ENCODE measurements at places on chromosomes 6 and 20.

DNA sequence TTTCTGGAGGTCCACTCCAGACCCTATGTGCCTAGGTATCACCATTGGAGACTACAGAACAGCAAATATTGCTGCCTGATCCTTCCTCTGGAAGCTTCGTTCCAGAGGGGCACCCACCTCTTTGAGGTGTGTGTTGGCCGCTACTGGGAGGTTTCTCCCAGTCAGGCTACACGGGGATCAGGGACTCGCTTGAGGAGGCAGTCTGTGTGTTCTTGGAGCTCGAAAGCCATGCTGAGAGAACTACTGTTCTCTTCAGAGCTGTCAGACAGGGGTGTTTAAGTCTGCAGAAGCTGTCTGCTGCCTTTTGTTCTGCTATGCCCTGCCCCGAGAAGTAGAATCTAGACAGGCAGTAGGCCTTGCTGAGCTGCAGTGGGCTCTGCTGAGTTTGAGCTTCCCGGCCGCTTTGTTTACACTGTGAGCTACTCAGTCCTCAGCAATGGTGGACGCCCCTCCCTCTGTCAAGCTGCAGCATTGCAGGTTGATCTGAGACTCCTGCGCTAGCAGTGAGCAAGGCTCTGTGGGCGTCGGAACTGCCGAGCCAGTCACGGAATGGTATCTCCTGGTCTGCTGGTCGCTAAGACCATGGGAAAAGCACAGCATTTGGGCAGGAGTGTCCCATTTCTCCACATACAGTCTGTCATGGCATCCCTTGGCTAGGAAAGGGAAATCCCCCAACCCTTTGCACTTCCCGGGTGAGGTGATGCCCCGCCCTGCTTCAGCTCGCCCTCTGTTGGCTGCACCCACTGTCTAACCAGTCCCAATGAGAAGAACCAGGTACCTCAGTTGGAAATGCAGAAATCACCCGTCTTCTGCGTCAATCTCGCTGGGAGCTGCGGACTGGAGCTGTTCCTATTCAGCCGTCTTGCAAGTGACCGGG is 32.5 kb upstream of the ASCC3 start:
- H3K27me3 ChIP-seq, result no peaks in the 10 kb centered on the region
- H3K4me3 ChIP-seq, result no peak overlapping the region
- no peaks in the 10 kb centered on the region for H3K36me3 ChIP-seq
- H3K27ac ChIP-seq, result no peak overlapping the region
- no peak for DNase-seq

GRCh38 chr6:14596410-14596809 is 478.8 kb downstream of the CD83 start:
- no peaks in the 10 kb centered on the region for H3K27me3 ChIP-seq
- no peak overlapping the region for H3K4me3 ChIP-seq
- no peaks in the 10 kb centered on the region for H3K36me3 ChIP-seq
- DNase-seq, result no peak
- no peaks in the 10 kb centered on the region for H3K4me1 ChIP-seq

GRCh38 chr6:168137024-168137423 is 58.0 kb upstream of the FRMD1 start:
- DNase-seq, result no peak
- H3K36me3 ChIP-seq, result no peaks in the 10 kb centered on the region
- no peak overlapping the region for H3K27ac ChIP-seq

DNA sequence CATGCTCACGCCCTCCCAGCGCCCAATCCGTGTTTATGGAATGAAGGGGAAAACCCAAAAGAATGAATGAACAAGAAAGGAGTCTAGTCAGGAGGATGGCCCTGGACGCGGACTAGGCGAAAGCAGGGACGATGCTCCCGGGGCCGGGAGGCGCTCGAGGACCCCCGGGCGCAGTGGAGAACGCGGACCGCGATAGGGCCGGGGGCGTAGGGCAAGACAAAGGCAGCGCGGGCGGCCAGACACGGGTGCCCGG is 758 bp downstream of the GCLC start:
- H3K36me3 ChIP-seq, result no peaks in the 10 kb centered on the region
- H3K4me3 ChIP-seq, result peak overlapping the region; percentile 81
- no peaks in the 10 kb centered on the region for H3K4me1 ChIP-seq
- H3K27me3 ChIP-seq, result no peaks in the 10 kb centered on the region

GRCh38 chr6:15065261-15065989 is 180.4 kb upstream of the JARID2 start:
- no peaks in the 10 kb centered on the region for H3K27me3 ChIP-seq
- no peak for DNase-seq
- no peak overlapping the region for H3K27ac ChIP-seq

- H3K36me3 ChIP-seq, result no peaks in the 10 kb centered on the region
- H3K27me3 ChIP-seq, result no peaks in the 10 kb centered on the region
- peak overlapping the region; percentile 75 for H3K27ac ChIP-seq
Measured at GRCh38 chr6:112253498-112253840, 898 bp downstream of the LAMA4 start.

DNA sequence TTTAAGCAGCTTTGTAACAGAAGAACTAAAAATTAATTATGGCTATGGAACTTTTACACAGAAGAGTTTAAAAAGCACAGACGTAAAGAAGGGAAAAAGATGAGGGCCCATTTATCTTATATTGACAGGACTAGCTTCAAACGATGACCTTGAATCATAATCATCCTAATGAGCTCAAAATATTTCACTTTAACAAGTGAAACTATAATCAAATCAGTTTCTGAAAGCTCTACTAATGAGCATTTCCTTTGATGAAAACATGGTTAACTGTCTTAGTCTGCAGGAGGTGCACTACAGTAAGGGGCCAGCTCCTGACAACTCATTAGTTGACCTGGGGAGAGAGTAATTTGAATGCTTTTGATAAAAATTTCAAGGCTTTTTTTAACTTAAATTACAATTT is 228.0 kb upstream of the DEFB112 start:
- no peak overlapping the region for H3K27ac ChIP-seq
- no peak overlapping the region for H3K4me3 ChIP-seq
- H3K27me3 ChIP-seq, result no peaks in the 10 kb centered on the region
- no peaks in the 10 kb centered on the region for H3K36me3 ChIP-seq

DNA sequence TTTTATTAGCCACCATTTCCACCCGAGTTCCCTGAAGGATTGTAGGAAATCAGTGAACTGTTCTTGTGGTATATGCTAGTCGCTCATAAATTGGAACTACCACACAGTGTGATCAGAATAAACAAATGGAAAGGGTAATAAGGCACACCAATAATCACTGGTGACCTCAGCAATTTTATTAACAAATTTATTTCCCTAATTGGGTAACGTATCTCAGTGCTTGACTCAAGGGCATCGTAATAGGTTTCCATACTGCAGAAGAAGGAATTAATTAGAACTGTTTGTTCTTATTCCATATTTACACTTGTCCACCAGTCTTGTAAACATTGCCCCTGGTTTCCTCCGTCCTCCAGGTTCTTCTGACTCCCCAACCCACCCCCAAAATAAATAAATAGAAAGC is 10.0 kb upstream of the UQCC2 start:
- no peak overlapping the region for H3K4me3 ChIP-seq
- no peaks in the 10 kb centered on the region for H3K27me3 ChIP-seq
- H3K36me3 ChIP-seq, result no peaks in the 10 kb centered on the region
- DNase-seq, result no peak

- H3K27ac ChIP-seq, result no peak overlapping the region
- DNase-seq, result no peak
- no peaks in the 10 kb centered on the region for H3K27me3 ChIP-seq
- peaks cover 6% of the 10 kb centered on the region for H3K4me1 ChIP-seq
- no peaks in the 10 kb centered on the region for H3K36me3 ChIP-seq
Measured at GRCh38 chr6:124955108-124955856, 7.0 kb upstream of the RNF217 start.

DNA sequence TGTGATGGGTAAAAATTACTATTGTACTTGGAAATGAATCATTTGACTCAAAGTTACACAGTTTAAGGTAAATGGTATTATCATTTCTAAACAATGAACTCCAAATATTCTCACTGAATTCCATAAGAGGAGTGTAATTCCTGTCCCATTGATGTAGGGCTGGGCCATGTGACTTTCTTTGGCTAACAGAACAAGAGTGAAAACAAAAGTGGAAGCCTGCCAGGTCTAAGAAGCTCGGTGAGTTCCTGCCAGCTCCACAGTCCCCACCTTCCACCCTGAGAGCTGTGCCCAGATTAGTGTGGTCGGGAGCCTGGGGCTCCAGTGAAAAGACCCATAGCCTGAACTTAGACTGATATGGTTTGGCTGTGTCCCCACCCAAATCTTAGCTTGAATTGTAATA is 24.6 kb downstream of the TBXT start:
- H3K36me3 ChIP-seq, result no peaks in the 10 kb centered on the region
- no peaks in the 10 kb centered on the region for H3K27me3 ChIP-seq
- no peaks in the 10 kb centered on the region for H3K4me1 ChIP-seq
- H3K4me3 ChIP-seq, result no peak overlapping the region
- no peak for DNase-seq

DNA sequence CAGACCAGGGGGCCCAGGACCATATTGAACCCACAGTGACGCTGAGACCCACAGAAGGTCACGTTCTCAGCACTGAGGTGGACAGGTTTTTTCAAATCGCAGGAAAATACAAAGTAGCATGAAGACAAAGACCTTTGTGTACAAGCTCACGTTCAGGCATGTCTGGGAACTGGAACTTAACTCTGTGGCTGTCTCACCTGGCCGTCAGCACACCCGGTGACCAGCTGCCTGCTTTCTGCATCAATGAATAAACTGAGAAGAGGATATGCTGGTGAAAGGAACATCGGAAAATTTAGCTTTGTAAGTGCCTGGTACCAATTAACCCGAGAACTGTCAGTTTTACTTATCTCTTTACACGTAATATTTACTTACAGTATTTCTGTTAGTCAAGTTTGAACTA is 36.5 kb downstream of the WDR27 start:
- no peak overlapping the region for H3K4me3 ChIP-seq
- H3K4me1 ChIP-seq, result no peaks in the 10 kb centered on the region
- H3K27me3 ChIP-seq, result no peaks in the 10 kb centered on the region
- DNase-seq, result no peak
- no peak overlapping the region for H3K27ac ChIP-seq

DNA sequence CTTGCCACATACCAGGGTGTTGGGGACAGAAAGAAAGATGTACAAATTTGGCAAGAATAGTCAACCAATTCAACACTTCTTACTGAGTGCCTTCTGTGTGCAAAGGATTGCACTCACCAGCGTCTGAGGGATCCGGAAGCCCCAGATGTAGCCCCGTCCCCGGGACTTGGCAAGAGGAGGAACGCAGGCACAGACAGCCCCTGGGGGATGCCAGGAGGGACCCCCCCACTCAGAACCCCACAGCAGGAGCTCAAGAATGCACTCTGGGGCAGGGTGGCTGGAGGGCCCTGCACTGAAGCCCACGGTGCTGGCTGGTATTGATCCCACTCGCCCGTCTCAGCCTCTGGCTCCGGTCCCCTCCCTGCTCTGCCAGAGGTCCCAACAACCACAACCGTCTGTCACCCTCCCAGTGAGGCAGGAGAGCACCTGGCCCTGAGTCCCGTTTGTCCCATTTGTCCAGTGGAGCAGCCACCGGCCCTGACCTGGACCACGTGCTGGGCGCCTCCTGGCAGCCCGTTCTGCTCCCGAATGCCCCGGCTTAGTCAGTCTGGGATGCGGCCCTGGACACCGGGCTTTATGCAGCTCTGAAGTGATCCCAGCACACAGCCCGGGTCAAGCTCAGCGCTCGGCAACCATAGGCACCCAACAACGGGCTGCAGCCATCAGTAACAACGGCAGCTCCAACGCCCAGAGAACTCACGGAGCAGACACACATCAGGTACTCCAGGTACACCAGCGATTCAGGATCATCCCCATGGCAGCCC is 128.7 kb downstream of the DLL1 start:
- H3K4me3 ChIP-seq, result no peak overlapping the region
- H3K4me1 ChIP-seq, result no peaks in the 10 kb centered on the region
- no peaks in the 10 kb centered on the region for H3K36me3 ChIP-seq
- no peak overlapping the region for H3K27ac ChIP-seq
- no peaks in the 10 kb centered on the region for H3K27me3 ChIP-seq

- no peaks in the 10 kb centered on the region for H3K4me1 ChIP-seq
- no peak overlapping the region for H3K27ac ChIP-seq
- H3K36me3 ChIP-seq, result no peaks in the 10 kb centered on the region
- H3K27me3 ChIP-seq, result no peaks in the 10 kb centered on the region
Measured at GRCh38 chr6:14867802-14868201, 378.1 kb upstream of the JARID2 start.

GRCh38 chr20:48953653-48954052 is 32.1 kb downstream of the ARFGEF2 start:
- no peak overlapping the region for H3K27ac ChIP-seq
- H3K4me3 ChIP-seq, result no peak overlapping the region
- no peaks in the 10 kb centered on the region for H3K4me1 ChIP-seq
- H3K36me3 ChIP-seq, result peaks cover 69% of the 10 kb centered on the region

- H3K36me3 ChIP-seq, result no peaks in the 10 kb centered on the region
- no peaks in the 10 kb centered on the region for H3K27me3 ChIP-seq
- no peak overlapping the region for H3K4me3 ChIP-seq
- no peaks in the 10 kb centered on the region for H3K4me1 ChIP-seq
Measured at GRCh38 chr6:109488001-109488400, 5.0 kb upstream of the ZBTB24 start.

DNA sequence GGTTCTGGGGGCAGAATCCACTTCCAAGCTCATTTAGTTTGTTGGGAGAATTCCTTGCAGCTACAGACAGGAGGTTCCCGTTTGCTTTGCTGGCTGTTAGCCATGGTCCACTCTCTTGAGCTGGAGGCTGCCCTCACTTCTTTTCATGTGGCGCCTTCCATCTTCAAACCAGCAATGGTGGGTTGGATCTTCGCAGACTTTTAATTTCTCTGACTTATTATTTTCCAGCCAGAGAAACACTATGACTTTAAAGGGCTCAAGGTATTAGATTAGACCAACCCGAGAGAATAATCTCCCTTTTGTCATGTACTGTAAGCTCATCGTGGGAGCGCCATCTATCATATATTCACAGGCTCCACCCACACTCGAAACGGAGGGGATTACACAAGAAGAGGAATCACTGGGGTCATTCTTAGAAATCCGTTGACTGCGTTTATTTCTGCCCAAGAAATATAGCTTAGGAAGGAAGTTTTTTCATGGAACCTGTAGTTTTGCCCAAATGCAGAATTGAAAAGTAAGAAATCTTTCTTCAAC is 38.9 kb downstream of the SAMD5 start:
- H3K27me3 ChIP-seq, result no peaks in the 10 kb centered on the region
- H3K27ac ChIP-seq, result no peak overlapping the region
- H3K4me1 ChIP-seq, result no peaks in the 10 kb centered on the region
- no peak for DNase-seq
- no peak overlapping the region for H3K4me3 ChIP-seq
- no peaks in the 10 kb centered on the region for H3K36me3 ChIP-seq

DNA sequence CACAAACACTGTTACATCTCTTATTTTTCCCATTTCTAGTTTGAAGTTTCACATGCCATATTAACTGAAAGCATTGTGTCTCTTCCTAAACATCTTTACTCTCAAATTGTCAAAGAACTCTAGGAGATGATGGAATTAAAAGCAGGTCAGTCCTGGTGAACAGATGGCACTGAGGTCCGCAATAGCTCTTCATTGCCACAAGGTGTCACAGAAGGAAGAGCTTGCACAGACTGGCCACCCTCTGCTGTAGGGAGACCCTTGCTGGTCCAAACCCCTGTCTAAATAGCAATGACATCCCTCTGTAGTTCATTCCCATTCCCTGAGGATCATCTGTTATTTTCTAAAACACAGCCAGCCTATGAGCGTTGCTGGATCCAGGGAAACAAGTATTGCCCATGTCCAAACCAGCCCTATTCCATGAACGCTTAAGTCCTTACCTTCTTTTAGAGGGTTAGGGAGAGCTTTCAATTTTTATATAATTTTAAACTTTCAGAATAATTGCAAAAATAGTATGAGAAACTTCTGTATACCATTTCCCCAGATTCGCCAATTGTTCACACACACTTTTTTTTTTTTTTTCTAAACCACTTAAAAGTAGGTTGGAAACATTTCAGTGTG is 10.1 kb upstream of the HDAC2 start:
- DNase-seq, result no peak
- H3K27me3 ChIP-seq, result no peaks in the 10 kb centered on the region
- H3K36me3 ChIP-seq, result no peaks in the 10 kb centered on the region
- H3K27ac ChIP-seq, result no peak overlapping the region
- H3K4me3 ChIP-seq, result no peak overlapping the region
- H3K4me1 ChIP-seq, result no peaks in the 10 kb centered on the region

Data from ascending aorta (tissue), 2 donors.